ENCODE measurements at places on chromosomes 4 and X.

DNA sequence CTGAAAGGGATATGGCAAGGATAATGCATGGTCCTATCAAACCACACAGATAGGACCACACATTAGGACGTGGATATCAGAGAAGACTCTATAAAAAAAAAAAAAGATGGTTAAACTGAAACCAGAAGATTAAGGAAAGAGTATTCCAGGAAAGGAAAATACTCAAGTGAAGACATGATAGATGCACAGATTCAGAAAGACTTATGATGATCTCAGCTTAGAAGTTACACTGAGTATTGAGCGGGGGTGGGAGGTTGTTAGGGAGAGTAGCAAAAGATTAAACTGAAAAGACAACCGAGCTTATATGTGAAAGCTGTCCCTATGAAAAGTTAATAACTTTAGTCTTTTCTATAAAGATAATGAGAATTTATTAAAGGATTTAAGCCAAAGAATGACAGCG lies 211.0 kb upstream of the EMCN start:
- DNase-seq = no peak

DNA sequence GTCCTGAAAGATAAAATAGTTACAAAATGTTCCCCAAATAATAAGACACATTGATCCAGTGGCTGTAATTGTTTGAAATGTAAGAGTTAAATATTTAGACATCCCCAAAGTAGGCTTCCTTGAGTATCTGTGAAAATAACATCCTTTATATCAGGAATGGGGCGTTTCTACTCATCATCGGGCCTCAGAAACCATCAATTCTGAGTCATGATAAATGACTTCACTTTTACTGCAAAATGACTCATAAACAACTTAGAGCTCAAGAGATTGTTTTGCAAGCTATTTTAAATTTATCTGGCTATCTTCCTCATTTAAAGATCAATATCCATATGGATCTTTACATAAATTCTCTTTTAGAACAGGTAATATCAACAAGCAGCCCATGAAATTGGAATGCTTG lies 369.4 kb upstream of the CNKSR2 start:
- no peak for DNase-seq

GRCh38 chr4:113468165-113469022 lies 293.1 kb downstream of the CAMK2D start:
- DNase-seq = no peak

DNA sequence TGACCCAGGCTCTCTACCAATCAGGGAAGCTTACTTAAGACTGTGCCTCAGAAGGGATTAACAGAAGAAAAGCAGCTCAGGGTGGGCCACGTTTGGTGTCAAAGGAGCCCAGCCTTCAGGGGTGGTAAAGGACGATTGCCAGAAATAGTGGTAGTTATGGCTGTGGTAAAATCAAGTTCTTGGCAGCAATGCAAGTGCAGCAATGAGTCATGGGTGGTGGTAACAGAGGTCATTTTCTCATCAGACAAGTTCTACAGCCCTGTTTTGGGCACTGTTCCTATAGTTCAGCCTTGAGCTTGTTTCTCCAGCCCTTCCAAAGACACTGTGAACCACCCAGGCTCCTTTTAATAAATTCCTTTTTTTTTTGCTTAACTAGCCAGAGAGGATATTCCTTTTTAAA lies 120.3 kb downstream of the EFHC2 start:
- DNase-seq = no peak
